ENCODE measurements at places on chromosomes 12 and 14.

GRCh38 chr12:460261-461230, 807 bp downstream of the B4GALNT3 start:
- peak; percentile 30 for DNase-seq

- no peak for DNase-seq
Measured at GRCh38 chr14:105381446-105382342, 16.6 kb upstream of the TEX22 start.

DNA sequence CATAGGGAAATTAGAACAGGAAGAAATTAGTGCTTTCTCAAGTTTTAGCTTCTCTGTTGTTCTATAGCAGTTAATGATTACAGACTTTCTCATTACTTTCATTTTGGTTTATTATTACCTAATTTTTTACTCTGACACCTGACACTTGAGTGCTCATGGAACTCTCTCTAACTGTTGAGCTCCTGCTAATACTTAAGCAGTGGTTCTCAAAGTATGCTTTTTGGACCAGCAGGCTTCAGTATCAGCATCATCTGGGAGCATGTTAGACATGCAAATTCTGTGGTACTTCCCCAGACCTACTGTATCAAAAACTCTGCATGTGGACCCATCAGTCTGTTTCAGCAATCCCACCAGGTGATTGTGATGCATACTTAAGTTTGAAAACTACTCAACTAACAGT, 235.3 kb downstream of the CCDC91 start:
- no peak for DNase-seq

DNA sequence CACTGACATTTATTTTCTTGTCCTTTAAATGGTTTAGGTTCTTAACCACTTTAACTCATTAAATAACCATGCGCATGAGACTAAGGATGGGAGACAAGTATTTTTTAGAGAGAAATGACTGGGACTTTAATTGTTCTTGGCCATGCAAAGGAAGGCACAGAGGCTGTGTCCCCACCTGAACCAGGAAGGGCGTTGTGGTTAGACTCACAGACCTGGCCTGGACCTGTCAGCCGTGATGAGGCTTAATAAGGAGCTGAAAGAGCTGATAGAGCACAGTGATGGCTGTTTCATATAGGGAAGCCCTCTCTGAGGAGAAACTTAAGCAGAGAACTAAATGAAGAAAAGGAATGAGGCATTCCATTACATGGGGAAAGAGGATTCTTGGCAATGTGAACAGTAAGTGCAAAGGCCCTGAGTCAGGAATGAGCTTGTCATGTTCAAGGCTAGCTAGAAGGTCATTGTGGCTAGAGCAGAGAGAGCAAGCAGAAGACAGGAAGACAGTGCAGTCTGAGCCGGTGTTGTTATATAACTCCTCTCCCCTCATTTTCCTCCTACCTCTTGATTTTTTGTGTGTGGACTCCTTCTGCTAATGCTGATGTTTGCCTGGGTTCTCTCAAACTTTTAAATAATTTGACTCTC, 74.4 kb upstream of the ANO4 start:
- DNase-seq = no peak

GRCh38 chr12:51524386-51524901, 66.6 kb upstream of the SCN8A start:
- no peak for DNase-seq

DNA sequence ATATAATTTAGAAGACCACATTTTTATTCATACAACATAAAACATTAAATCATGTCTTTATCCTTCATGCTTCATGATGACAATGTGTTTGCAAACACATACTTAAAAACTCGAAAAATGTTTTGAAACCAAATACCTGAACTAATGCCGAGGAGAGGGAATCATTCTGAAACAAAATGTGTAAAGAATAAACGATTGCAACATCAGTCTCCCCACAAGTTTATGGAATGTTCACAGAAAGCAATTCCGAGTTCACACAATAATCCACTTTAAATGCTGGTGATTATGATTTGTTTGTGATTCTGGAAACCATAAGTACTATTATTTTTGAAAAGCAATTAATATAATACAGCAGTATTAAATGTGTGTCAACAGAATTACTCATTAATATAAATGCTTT, 84.5 kb upstream of the PDZRN4 start:
- DNase-seq = no peak

DNA sequence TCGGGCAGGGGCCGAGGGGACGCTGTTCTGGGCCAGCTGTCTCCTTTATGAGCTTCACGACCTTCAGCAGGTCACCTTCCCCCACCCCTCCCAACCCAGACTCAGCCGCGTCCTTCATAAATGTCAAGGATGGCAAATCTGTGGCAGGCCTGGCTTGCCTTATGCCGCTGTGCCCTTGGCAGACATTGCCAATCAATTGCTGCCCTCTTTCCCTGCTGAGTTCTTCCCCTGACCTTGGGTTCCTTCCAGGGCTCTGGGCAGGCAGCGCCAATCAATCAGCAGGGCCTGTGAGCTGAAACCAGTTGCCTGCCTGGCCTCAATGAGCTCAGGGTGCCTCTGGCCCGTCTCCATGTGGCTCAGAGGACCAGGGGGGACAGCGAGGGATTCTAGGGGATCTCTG, 7.7 kb downstream of the FAM222A start:
- no peak for DNase-seq

DNA sequence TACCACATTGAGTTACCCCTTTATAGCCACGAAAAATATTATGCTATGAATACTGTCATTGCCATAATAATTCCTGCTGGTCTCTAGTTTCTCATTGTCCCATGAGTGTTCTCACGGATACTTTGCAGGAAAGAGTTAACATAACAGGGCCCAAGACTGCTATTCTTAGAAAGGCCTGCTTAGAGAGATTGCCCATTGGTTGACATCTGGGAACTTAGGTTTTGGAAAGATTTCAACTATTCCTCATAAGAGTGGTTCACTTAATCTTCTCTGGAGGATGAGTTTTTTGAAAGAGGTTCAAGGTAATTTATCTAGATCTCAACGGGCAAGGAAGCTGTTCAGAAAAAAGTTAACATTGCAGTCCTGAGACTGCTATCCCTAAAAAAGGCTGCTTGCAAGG, 18.4 kb upstream of the PRPF39 start:
- no peak for DNase-seq

- DNase-seq = no peak
Measured at GRCh38 chr12:113525066-113525465, 53.4 kb upstream of the LHX5 start.

GRCh38 chr12:68270358-68270757, 17.0 kb upstream of the IL22 start:
- no peak for DNase-seq

DNA sequence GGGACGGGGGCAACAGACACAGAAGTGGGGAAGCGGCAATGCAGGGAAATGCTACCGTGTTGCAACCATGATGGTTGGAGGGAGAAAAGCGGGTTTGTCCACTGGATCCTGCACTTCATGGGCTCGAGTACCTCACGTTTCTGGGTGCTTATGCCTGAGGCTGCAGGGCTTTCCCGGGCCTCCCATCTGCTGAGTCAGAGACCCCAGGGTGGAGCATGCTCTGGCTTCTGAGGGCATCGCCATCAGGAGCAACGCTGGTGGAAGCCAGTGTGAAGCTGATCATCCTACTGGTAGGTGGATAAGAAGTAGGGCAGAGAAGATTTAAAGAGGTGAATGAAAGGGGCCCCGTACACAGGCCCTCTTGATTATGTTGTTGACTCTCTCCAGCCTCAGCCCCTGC, 5.0 kb upstream of the ADGRD1 start:
- no peak for DNase-seq

DNA sequence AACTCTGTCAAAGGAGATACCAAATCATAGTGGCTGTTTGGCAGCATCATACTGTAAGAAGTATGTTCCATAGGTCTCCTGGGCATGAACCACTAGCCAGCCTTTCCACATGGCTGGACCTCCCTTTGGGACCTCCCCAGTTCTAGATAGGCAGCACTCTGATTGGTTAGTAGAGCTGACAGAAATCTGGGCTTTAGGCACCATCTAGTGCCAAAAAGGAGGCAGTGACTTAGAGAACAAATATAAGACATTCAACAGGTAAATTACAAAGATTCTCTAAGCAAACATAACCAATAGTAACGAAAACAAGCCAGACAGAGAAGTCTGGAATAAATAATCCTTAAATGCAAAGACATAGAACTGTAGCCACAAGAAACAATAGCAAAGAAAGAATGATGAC, 148.0 kb upstream of the PDE3A start:
- no peak for DNase-seq

- DNase-seq = peak; percentile 65
Measured at GRCh38 chr14:92651106-92651757, 97.2 kb downstream of the LGMN start.

DNA sequence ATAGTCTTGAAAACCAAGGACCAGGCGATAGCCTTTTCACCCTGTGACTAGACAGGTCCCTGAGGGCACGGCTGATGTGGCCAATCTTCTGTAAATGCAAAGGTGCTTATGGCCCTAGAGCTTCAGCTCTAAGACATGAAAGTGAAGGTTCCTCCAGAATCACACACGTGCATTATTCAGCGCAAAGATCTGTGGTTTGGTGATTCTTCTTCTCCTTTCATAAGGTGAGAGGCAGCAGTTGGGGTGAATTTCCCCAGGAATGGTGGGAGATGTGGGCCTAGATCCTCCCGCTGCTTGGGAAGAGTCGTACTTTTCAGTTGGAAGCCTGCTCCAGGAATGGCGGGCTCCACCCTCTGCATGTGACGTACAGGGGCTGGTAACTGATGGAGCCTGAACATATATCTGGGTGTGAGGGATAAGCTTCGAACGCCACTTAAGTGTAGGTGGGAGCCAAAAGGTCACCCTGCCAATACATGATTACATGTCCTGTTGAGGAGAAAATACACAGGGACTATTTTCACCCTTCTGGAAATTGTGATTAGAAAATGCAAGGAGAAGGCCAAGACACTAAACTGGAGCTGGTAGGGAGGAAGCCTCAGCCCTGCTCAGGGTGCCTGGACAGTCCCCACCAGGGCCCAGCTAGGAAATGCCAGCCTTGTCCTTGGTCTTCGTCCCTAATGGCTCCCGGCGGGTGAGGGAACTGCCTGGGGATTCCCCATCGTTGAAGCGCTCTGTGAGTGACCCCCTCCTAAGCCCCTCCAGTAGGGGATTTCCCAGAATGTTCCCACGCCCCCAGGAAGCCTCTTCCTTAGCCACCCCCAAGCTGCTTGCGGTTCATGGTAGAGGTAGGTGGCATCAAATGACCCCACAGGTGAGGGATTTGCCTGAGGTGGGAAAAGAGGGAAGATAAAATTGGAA, 17.6 kb downstream of the BATF start:
- no peak for DNase-seq

DNA sequence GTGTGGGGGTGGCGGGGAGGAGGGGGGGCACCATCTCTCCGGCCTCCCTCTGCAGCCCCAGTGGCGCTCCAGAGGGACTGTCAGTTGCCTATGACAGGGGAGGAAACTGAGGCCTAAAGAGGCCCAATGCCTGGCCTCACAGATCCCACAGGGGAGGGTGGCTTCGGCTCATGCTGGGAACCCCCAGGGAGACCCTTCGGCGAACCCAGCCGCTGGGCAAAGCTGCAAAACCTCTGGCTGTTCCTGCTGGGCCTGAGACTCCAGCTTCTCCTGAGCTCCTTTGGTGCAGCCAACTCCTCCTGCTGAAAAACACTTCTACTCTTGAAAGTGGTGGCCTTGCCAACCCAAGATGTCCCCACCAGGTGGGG, 170.1 kb upstream of the RTL1 start:
- no peak for DNase-seq

GRCh38 chr14:63286071-63286470, 32.7 kb downstream of the GPHB5 start:
- DNase-seq = no peak

DNA sequence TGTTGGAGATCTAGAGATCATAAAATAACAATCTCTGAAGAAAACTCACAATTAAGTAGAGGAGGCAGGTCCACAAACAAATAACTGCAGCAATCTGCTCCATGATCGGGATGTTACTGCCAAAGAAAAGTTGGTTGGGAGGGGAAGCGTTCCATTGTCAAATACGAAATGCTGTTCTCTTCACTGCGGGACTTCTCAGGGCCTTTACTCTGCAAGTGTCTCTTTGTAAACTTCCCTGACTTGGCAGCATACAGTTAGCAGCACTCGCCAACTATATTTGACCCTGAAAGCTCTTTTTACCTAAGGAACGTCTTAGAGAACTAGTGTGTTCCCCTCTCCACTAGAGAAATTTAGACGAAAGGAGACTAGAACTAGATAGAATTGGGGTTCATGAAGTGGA, 780.7 kb upstream of the TBX3 start:
- no peak for DNase-seq

DNA sequence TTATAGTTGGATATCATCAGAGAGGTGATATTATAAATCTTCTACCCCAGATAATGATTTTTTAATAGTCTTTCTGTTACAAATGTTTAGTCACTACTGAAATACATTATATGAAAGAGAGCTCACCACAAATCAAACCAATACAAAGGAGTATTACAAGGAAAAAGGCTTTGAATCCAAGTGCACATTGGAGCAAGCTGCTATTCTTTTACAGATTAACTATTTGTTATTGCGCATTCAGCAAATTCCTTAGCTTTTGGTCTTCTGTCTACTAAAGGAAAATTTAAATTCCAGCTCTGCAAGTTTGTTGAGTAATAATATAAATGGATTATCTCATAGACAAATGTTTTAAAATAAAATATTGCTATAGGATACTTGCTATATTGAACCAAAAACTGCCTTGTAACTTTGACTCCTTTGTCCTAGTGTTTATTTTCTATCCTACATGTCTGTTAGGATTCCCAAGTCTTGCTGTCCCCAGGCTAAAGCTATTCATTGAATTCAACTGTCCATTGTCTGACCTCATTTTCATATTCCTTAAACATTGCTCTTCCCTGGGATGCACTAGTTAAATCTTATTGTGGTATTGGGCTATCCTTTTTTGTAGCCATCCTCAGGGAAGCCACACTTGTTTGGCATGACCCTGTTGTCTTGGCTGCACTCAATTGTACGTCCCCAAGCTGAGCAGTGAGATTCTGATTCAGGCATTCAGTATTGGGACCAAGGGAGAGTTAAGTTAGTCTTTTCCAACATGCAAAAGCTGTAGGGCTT, 41.5 kb downstream of the PDE3A start:
- no peak for DNase-seq

- no peak for DNase-seq
Measured at GRCh38 chr14:81303258-81303935, 82.6 kb upstream of the GTF2A1 start.

DNA sequence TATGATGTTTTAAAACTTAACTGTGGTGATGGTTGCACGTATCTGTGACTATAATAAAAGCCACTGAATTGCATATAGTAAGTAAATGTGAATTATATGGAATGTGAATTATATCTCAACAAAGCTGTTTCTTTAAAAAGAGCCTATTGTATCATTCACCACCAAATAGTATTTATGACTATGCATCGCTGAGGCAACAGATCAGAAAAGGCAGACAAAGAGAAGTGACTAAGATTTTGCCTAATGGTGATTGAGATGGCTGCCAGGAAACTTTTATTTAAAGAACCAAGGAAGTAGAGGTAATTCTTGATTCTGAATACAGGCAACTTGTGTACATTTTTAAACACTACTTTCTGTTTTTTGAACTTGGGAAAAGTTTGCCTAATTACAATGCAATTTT, 31.7 kb downstream of the DHRS7 start:
- DNase-seq = no peak

Measured in central memory CD8-positive, alpha-beta T cell (primary cell).